Karpas-422 (cell line): ENCODE measurements at places on chromosomes 1 and 21. TPM values are rescaled to one million over a fixed set of nuclear protein-coding genes. Genes with fewer than 3 reads are reported as not detected.

DNA sequence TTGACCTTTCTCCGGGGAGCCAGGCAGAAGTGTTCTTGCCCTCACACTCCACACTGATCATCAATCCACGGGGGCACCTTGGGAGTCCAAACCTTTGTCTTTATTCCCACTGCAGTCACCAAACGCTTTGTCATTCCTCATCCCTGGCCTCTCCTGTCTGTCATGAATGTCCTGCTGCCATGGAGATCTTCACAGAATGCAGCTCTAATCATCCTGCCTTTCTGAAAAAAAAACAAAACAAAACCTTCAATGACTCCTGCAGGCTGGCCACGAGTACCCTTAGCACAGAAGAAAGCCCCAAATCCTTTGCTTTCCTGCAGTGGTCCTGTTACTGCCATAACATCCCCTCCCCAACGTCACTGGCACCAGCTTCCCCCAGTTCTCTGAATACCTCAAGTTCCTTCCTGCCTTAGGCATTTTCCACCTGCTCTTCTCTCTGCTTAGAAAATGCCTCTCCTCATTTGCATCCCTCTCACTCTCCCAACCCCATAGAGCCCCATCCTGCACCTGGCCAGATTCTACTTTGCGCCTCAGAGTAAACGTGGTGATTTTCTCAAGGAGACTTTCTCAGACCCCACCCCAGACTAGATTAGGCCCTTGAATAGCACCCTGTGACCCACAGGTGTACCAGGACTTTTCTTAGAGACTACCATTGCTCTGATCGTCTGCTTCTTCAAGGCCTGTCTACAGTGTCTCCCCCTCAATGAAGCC, 131.2 kb downstream of the AK5 start:
- peak; percentile 77 for DNase-seq

DNA sequence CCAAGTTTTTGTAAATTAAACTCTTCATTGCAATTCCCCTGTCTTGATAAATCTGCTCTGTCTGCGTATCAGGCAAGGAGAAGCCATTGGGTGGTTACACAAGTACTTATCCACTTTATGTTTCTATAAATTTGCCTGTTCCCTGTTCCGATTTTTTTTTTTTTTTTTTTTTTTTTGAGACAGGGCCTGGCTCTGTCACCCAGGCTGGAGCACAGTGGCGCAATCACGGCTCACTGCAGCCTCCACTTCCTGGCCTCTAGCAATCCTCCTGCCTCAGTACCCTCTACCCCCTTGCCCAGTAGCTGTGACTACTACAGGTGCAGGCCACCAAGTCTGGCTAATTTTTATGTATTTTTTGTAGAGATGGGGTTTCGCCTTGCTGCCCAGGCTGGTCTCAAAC, 11.1 kb upstream of the CSRP1 start:
- DNase-seq: no peak

GRCh38 chr1:235943581-235944114, 76.9 kb upstream of the LYST start:
- DNase-seq: no peak

DNA sequence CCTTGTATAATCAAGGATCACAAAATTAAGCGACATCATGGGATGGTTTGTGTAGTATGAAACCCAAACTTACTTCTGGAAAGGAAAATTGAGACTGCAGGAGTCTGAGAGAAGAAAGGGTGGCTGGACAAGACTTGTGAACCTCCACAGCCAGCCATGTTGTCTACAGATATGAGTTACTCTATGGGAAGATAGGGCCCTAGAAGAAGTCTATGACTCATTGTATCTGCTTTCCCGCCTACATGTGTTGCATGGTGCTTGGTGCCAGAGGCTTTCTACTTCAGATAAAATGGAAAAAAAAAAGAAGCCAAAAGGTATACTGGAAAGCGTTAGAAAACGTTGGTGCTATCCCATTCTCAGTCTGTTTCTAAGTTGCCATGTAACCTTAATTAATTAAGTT, 18.7 kb upstream of the OR6N2 start:
- no peak for DNase-seq

GRCh38 chr1:246772686-246773085, 48.5 kb downstream of the SCCPDH start:
- no peak for DNase-seq

GRCh38 chr1:221972276-221973235, 230.7 kb upstream of the DUSP10 start:
- DNase-seq: no peak

- DNase-seq: no peak
Observed at GRCh38 chr1:228772516-228773212, 37.4 kb downstream of the RHOU start.

- DNase-seq: no peak
Observed at GRCh38 chr1:163588796-163589195, 267.0 kb downstream of the NUF2 start.

GRCh38 chr1:27397749-27398148, 5.3 kb downstream of the GPR3 start:
- no peak for DNase-seq

GRCh38 chr1:64186138-64186897, 17.1 kb upstream of the UBE2U start:
- no peak for DNase-seq

- DNase-seq: no peak
Observed at GRCh38 chr1:37620707-37621106, 14.0 kb downstream of the RSPO1 start.

- no peak for DNase-seq
Observed at GRCh38 chr1:162997499-162998285, 71.5 kb upstream of the RGS4 start.

GRCh38 chr1:1756661-1757421, 21.4 kb downstream of the NADK start:
- DNase-seq: no peak

- no peak for DNase-seq
Observed at GRCh38 chr1:82445827-82446226, 645.1 kb downstream of the ADGRL2 start.

DNA sequence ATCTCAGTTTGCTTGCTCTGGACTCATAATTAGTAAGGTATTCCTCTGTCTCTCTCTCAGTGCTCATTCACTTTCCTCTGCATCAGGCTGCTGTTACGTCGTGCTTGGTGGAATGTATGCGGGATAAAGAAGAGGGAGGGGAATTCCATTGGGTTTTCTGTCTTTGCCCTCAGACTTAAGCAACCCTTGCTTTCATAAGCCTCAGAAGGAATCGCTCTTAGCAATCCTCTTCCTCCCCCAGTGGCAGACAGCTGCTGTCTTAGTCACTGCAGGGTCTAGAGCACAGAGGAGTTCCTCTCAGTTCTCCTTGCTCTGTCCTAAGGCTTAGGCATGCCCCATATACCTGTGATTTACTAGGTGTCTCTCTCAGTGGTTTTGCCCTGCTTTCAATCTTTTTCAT, 19.1 kb upstream of the NTMT2 start:
- no peak for DNase-seq

GRCh38 chr1:68162761-68163160, 69.6 kb downstream of the WLS start:
- DNase-seq: no peak

GRCh38 chr1:54132495-54132894, 20.3 kb downstream of the CDCP2 start:
- no peak for DNase-seq

- DNase-seq: no peak
Observed at GRCh38 chr1:228976316-228976715, 241.0 kb downstream of the RHOU start.

DNA sequence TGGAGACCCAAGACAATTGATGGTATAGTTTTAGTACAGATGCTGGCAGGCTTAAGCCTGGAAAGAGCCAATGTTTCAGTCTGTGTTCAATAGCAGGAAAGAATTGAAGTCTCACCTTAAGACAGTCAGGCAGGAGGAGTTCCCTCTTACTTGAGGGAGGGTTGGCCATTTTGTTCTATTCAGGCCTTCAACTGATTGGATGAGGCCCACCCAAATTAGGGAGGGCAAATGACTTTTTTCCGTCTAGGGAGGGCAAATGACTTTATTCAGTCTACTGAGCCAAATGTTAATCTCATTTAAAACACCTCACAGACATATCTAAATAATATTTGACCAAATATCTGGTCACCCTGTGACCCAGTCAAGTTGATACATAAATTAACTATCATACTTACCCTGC, 31.4 kb upstream of the ELAVL4 start:
- DNase-seq: no peak

GRCh38 chr1:240820816-240821215, 208.9 kb upstream of the GREM2 start:
- no peak for DNase-seq

GRCh38 chr1:8427493-8427892, 109.6 kb downstream of the SLC45A1 start:
- peak; percentile 95 for DNase-seq

- no peak for DNase-seq
Observed at GRCh38 chr1:114208106-114208505, 54.4 kb upstream of the SYT6 start.

DNA sequence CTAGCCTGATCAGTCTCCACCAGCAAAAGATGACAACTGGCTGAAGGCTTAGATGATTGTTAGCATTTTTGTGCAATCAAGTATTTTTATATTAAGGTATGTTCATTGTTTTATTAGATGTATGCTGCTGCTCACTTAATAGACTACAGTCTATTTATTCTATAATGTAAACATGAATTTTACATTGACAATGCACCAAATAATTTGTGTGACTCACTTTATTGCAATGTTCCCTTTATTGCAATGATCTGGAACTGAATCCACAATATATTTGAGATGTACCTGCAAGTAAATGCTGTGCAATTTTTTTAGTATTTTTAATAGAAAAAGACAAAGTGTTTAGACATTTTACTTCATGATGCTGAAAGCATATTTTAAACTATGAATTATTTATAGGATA, 896.5 kb downstream of the AMY1C start:
- DNase-seq: no peak

DNA sequence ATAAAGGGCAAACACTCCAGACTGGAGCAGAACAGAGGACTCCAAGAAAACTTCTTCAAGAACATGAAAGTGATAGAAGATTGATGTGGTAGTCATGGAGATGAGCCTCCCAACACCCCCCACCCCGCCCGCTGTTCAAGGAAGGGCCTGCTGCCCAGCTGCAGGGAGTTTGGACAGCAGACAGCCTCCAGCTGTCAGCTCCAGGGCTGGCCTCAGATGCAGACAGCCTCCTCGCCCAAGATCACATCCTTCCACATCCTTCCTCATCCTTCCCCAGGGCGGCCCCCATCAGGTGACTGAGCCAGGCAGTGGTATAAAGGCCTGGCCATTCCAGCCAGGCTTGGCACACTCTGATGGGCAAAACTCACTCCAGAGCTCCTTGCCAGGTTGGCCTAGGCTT, 24.6 kb downstream of the HMGN2 start:
- DNase-seq: no peak

DNA sequence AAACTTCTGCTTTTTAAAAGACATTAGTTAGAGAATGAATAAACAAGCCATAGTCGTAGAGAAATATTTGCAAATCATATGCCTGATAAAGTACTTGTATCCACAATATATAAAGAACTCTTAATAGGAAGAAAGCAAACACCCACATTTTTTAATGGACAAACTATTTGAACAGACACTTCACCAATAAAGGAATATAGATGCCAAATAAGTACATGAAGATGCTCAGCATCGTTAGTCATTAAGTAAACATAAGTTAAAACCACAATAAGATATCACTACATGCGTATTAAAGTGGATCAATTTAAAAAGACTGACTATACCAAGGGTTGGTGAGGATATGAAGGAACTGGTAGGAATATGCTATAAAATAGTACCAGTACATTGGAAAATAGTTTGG, 142.3 kb upstream of the ZC3H11B start:
- DNase-seq: no peak

- no peak for DNase-seq
Observed at GRCh38 chr1:78089010-78089409, 43.2 kb downstream of the GIPC2 start.

- DNase-seq: no peak
Observed at GRCh38 chr1:198687429-198687828, 48.6 kb downstream of the PTPRC start.

DNA sequence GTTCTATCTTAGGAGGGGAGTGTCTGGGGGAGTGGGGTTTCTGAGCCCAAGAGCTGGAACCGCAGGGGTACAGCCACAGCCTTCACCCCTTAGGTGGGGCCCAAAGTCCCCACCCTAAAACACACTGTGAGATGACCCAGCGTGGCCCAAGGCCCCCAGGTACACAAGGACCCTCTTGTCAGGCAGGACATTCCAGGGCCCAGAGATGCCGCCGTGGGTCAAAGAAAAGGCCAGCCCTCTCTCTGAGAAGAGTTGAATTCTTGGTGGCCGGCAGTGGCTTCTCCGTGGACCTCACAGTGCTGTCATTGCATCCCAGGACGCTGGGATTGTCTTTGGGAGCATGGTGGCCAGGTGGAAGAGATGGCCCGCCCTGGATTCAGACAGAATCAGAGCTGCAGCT, 176.3 kb upstream of the C1orf174 start:
- DNase-seq: no peak

- DNase-seq: no peak
Observed at GRCh38 chr1:217449370-217449769, 181.5 kb downstream of the GPATCH2 start.

DNA sequence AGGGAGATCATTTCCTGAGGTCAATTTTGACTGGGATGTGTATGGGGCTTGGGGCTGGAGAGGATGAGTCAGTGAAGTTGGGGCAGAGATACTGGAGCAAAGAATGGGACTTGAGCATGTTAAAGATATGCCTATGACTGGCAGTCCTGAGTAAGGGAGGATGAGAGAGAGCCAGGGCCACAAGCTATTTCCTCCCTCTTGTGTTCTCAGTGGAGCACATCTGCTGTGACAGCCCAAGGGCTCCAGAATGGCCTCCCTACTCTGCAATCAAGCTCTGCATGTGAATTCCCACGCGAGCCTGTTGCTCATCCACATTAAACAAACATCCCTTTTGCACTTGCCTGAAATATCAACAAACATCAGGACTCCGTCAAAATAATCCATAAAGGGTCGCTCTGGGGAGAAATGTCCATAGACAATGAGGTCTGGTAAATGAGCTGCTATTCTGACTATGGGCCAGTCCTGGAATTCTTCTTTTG, 9.2 kb downstream of the ADCY10 start:
- DNase-seq: no peak

DNA sequence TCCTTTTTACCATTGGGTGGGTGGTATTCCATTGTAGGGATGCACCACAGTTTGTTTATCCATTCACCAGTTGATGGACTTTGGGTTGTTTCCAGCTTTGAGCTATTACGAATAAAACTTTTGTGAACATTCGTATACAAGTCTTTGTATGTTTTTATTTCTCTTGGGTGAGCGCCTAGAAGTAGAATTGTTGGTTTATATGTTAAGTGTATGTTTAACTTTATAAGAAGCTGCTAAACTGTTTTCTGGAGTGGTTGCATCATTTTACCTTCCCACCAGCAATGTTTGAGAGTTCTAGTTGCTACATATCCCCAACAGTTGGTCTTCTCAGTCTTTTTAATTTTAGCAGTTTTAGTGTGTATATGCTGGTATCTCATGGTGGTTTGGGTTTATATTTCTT, 132.5 kb downstream of the PEX14 start:
- no peak for DNase-seq

- peak; percentile 84 for DNase-seq
Observed at GRCh38 chr1:236868625-236869467, 73.8 kb downstream of the MTR start.

Gene LINGO4
- total RNA-seq: 0.07 TPM in 1 of 2 replicates, not detected in the other

Gene DDR2
- total RNA-seq: 0.43 and 0.67 TPM in 2 replicates

Gene PLA2G2F
- not detected in 2 replicates for total RNA-seq

Gene CD1C
- 59.4 and 60.1 TPM in 2 replicates for total RNA-seq

Gene PLA2G2D
- total RNA-seq: not detected in 2 replicates

Gene FCRL6
- not detected in 2 replicates for total RNA-seq

Gene ALX3
- total RNA-seq: not detected in 2 replicates

Gene SPATA46
- total RNA-seq: not detected in 2 replicates

Gene SLC35A3
- total RNA-seq: 25.1 and 66.2 TPM in 2 replicates

Gene GPR52
- 0.25 and 2.5 TPM in 2 replicates for total RNA-seq
